ENCODE measurements at places on chromosomes 1 and 21.

DNA sequence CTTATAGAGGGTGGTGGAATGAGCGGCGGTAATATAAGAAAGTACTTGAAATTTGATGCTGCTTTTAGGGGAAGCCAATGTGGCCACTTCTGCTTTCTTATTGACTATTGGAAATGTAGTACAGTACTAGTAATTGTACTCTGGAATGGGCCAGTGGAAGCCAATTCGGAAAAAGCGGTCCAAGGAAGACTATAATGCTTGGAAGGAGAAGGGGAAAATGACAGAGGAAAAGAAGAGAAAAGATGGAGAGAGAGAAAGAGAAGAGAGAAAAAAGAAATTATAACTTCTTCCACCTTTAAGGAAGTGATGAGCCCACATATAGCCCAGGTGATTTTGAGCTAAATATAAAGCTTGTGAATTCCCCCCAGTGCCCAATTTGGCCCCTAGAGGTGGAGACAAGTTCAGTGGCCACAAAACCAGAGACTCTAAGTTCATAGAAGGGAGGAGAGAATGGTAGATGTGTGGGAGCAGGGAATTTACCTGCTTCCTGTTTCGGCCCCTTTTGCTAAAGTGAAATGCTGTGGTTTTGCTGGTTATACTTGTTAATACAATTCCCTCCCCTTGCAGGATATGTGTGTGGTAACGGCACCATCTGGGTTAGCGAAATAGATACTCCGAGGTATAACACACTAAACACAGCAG is 35.7 kb upstream of the DUSP10 start:
- no peak for DNase-seq

- no peak for DNase-seq
Observed at GRCh38 chr1:15680131-15680530, 4.0 kb upstream of the PLEKHM2 start.

- DNase-seq = no peak
Observed at GRCh38 chr1:110305900-110306420, 33.2 kb upstream of the RBM15 start.

GRCh38 chr21:28871388-28872010 is 121.2 kb downstream of the LTN1 start:
- DNase-seq = no peak

DNA sequence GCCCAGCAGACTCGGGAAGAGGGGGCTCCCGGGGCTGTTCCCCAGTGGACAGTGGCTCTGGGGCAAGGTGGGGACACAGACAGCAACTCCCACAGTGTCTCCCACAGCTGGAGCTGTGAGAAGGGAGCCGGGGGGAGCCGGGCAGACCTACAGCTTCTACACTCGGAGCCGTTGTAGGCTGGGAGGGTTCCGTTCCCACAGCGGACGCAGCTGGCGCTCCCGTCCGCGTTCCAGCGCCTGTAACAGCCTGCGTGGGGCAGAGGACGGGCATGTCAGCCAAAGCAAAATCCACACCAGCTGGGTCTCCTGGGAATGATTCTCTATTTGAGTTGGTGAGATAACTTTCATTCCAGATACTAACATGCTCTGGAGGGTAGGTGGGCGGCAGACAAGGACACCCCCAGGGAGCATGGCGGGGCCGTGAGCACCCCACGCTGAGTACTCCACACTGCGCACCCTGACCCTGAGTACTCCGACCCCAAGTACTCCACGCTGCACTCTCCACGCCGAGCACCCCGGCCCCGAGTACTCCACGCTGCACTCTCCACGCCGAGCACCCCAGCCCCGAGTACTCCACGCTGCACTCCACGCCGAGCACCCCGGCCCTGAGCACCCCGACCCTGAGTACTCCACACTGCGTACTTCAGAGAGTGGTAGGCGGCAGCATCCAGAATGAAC is 13.4 kb upstream of the RNF223 start:
- DNase-seq = no peak

GRCh38 chr1:162626761-162627160 is 5.5 kb upstream of the DDR2 start:
- DNase-seq = no peak

GRCh38 chr1:199020051-199020450 is 381.2 kb downstream of the PTPRC start:
- no peak for DNase-seq

DNA sequence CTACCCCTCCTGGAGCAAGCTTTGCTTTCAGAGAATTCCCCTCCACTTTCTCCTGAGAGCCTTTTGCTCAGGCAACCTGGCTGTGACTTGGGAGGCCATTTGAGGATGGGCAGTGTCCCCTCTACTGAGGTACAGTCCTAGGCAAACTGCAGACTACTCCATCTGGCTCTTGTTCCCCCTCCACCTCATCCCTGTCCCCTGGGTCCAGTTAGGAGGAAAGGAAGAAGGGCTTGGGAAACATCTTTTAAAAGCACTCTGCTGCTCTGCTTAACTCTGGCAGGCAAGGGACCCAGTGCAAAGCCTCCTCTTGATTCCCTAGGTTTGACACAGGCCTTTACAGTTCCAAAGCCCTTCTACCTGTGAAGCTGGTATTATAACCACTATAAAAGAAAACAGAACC is 108.2 kb downstream of the NAV1 start:
- no peak for DNase-seq

GRCh38 chr1:62452951-62453350 is 16.1 kb downstream of the USP1 start:
- no peak for DNase-seq

GRCh38 chr1:98940722-98941079 is 64.0 kb downstream of the PLPPR5 start:
- no peak for DNase-seq

- DNase-seq = no peak
Observed at GRCh38 chr1:3581296-3582036, 29.8 kb downstream of the MEGF6 start.

GRCh38 chr1:225763716-225764548 is 13.7 kb upstream of the SRP9 start:
- DNase-seq = no peak

GRCh38 chr1:18020021-18020817 is 87.4 kb upstream of the IGSF21 start:
- no peak for DNase-seq

GRCh38 chr1:89527750-89528381 is 3.2 kb downstream of the LRRC8B start:
- no peak for DNase-seq

DNA sequence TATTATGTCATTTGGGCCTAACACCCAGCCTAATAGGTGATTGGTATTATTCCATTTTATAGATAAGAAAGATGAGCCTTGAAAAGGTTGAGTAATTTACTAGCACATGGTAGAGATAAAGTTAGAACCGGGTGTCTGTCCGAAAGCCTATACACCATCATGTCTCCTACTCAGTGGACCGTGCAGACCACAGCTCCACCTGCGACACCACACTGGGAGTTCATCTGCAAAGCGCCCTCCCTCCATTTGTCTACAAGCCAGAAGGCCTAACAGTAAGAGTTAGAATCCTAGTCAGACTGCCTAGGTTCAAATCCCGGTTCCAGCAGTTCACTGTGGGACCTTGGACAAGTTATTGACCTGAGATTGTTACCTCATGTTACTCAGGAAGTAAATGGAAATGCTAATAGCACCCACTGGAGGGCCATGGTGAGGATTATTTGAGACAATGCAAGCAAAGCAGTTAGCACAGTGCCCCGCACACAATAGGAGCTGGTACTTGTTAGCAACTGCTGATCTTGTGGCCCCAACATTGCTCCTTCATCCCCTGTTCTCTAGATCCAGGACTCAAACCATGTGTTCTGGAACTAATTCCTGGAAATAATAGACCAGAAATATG is 20.5 kb downstream of the ARMH1 start:
- DNase-seq = no peak

- no peak for DNase-seq
Observed at GRCh38 chr1:60596791-60597750, 485.3 kb upstream of the NFIA start.

DNA sequence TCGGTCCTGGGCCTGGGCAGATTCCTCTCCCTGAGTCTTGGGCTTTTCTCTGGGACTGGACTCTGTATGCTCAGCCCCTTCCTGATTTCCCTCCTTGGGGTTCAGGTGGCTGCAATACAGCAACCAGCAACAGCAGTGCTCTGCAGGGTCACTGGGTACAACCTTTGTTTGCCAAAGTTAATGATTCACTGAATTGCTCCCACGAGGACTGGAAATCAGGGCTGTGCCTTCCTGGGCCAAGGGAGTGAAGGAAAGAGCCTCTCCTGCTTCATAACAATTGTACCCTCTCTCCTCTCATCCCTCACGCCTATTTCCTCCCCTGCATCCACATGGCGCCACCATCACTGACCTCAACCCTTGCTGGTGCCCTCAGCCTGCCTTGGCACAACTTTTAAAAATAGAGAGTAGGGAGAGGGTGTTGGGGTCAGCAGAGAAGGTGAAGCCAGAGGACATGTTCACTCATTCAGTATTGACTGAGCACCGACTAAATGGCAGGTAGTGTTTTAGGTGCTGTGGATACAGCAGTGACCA is 52.8 kb upstream of the GOLT1A start:
- no peak for DNase-seq

DNA sequence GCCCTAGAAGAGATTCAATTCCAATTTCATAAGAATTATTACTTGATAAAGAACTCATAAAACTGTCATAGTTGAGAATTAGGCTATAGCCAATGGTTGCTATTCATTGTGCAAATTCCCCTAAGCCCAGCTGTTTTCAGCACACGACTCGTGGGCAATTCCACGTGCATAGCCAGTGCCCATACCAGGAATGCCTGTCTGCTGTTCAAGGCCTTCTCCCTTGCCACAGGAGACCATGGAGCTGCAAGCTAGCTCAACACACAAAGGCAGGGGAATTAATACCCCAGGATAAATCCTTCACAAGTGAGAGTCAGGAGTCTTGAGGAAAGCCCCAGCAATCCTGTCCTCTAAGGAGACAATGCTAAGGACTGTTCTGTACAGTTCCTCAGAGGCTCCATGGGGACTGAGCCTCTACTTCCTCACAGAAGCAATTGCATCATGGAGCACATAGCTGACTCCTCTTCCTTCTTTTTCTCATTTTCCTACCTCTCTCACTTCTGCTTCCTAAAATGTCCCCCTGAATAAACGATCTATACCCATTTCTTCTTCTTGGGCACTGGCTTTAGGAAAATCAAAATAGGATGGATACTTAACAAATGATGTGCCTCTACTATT is 19.1 kb upstream of the CHRM3 start:
- no peak for DNase-seq

DNA sequence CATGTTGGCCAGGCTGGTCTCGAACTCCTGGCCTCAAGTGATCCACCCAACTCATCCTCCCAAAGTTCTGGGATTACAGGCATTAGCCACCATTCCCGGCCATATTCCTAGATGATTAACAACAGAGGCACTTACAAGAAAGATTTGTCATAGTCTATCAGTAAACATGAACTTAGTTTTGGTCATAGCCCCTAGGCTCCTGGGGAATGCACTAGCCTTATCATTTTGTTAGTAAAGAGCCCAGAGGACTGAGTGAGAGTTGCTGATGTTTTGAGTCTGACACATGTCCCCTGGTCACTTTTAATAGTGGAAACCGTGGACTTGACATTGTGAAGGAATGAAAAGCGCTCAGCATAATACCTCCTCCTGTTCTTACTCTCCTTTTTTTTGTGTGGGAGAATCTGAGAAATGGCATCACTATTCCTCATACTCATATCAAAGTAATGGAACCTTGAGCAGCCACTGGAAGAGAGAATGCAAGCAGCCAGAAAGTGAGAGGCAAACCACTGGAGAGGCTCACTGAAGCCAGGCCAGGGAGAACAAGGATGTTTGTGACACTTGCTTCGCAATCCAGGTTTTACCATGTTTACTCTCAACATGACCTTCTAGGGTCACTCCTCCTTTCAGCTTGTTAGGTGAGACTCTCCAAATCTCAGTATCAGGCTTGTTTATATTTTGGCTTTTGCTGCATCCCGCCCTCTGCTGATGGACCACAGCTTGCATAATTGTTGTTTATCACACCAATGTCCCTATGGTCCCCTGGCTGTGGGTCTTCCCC is 14.8 kb downstream of the ATP1B1 start:
- no peak for DNase-seq

DNA sequence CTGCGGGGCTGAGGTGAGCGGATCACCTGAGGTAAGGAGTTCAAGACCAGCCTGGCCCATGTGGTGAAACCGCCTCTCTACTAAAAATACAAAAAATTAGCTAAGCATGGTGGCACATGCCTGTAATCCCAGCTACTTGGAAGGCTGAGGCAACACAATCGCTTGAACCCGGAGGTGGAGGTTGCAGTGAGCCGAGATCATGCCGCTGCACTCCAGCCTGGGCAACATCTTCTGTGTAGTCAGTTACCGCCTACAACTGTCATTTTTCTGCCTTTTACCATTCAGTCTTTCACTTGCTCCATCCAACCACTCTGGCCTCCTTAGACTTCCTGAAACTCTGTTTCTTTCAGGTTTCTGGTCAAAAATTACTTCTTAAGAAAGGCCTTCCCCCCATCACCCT is 2.2 kb downstream of the MYCBP start:
- DNase-seq = no peak

GRCh38 chr21:35019631-35020032 is 29.5 kb downstream of the RUNX1 start:
- DNase-seq = no peak

- DNase-seq = no peak
Observed at GRCh38 chr1:7680955-7681268, 90.2 kb upstream of the VAMP3 start.

GRCh38 chr1:157450106-157450505 is 102.2 kb downstream of the FCRL5 start:
- no peak for DNase-seq

- no peak for DNase-seq
Observed at GRCh38 chr1:207670192-207670591, 25.3 kb downstream of the CR1L start.

DNA sequence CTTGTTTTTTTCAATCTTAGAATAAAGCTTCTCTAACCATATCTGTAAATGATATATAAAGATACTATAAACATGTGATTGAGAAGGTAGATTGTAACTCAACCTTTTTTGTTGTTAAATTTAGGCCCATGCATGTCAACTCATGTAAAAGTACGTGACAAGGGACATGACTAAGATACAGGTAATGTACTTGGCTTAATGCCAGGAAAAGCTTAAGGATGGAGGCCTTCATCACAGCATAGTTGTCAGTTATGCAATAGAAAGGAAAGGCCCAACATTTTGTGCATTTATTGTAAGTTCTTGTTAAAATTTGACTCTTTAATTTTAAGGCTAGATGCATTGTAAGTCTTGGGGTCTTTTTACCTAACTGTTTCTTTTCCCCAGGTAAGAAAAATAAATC is 305.1 kb downstream of the LTN1 start:
- DNase-seq = no peak

- DNase-seq = no peak
Observed at GRCh38 chr1:44721485-44722361, 9.2 kb downstream of the RNU5D-1 start.

- no peak for DNase-seq
Observed at GRCh38 chr1:221439008-221439746, 302.7 kb downstream of the DUSP10 start.

Measured in right renal pelvis (tissue), 4 donors.